ENCODE measurements at places on chromosomes 1 and 21.

DNA sequence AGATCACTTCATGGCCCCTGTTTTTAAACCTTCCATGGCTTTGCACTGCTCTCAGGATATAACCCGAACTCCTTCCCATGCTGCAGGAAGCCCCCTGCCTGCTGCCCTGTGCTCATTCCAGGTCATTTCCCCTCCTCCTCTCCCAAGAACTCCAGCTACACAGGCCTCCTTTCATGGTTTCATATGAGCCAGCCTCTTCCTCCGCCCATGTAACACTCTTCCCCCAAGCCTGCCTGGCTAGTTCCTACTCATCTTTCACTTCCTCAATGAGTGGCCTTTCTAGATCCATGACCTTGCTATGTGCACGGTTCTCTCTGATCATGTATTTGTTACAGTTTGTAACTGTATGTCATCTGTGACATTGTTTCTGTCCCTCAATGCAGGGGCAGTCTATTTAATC is 3.1 kb upstream of the NCF2 start:
- peak; percentile 52 for DNase-seq

- no peak for DNase-seq
Measured at GRCh38 chr1:110286564-110286963, 52.6 kb upstream of the RBM15 start.

- DNase-seq = no peak
Measured at GRCh38 chr1:199297887-199298286, 659.0 kb downstream of the PTPRC start.

DNA sequence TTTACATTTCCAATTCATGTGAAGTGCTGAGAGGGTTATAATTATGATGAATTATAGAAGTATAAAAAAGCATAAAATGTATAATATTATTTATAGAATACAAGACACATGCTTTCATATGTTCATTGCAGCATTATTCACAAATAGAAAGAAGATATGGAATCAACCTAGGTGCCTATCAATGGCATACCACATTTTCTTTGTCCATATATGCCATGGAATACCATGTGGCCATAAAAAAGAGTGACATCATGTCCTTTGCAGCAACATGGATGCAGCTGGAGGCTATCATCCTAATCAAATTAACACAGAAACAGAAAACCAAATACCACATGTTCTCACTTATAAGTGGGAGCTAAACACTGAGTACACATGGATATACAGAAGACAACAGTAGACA is 85.1 kb upstream of the C1orf105 start:
- no peak for DNase-seq

DNA sequence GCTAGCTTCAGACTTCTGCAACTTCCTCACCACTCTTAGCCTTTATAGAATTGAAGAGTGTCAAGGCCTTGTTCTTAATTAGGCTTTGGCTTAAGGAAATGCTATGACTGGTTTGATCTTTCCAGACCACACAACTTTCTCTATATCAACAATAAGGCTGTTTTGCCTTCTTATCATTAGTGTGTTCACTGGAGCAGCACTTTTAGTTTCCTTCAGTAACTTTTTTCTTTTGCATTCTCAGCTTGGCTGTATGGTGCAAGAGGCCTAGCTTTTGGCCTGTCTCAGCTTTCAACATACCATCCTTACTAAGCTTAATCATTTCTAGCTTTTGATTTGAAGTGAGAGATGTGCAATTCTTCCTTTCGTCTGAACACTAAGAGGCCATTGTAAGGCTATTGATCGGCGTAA is 8.6 kb downstream of the PRKACB start:
- no peak for DNase-seq

GRCh38 chr21:38804789-38805327 is 871 bp upstream of the ETS2 start:
- no peak for DNase-seq

- DNase-seq = no peak
Measured at GRCh38 chr1:245091818-245092637, 62.8 kb upstream of the KIF26B start.

DNA sequence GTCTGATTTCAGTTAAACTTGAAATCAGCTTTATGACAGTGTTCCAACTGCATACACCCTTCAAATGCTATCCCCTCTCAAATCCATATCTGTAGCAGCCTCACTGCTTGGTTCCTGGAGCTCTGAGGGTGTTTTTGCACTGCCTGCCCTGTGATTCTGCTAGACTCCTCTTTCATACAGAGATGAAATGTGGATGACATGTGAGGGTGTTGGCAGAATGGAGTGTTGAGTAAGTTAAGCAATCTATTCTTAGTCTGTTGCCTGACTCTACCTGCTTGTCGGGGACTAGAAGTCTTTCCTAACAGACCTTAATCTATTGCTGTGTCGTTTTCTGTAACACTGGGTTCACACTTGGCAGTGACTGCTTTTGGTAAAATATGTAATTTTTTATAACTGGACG is 9.8 kb downstream of the IGSF5 start:
- no peak for DNase-seq

DNA sequence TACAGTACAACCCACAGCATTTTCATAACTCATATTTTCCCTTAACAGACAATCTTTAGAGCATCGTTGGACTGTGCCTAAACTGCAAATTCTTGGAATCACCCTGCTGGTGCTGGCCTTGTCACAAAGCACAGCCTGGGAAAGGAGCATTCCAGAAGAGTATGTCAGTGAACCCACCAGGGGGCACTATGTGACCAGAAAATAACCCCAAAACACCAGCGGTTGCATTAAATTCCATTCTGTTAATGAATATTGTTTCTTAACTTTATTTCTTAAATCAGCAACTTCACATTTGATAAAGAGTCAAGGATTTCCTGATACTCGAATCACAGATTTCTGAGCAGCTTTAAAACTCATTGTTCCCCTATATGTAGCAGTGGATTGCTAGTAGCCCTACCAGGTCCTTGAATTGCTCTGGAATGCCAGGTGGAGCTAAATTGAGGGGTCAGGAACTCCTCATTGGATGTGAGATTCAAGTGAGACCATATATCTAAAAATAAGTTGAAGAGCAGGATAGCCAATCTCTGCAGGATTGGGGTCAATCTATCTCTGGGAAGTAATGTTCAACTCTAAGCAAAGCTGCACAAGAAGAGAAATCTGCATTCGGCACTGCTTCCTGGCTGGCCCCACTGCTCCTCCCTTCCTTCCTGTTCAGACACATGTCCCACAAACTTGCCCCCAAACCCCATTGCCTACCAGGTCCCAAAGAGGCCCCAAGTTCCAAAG is 12.7 kb upstream of the RAB4A start:
- DNase-seq = peak; percentile 58

- DNase-seq = no peak
Measured at GRCh38 chr1:212269306-212269705, 15.9 kb upstream of the PPP2R5A start.

- DNase-seq = no peak
Measured at GRCh38 chr1:235429143-235429542, 61.9 kb downstream of the TBCE start.

DNA sequence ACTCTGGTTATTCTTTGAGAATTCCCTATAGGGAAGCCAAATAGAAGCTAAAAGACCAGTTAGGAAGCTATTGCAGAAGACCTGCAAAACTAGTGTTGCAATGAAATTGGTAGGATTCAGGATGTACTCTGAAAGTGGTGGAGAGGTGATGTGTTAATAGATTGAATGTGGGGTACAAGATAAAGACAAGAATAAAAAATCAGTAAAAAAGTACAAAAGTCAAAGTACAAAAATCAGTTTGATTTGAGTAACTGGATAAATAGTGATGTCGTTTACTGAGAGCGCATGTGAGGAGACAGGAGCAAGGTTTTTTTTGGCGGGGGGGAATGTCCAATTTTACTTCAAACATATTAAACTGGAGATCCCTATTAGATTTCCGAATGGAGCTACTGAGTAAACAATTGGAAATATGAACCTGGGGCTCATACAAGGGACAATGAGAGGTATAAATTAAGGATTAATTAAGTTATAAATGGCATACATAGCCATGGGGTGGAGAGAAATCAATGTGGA is 2.5 kb upstream of the DCAF8 start:
- no peak for DNase-seq

DNA sequence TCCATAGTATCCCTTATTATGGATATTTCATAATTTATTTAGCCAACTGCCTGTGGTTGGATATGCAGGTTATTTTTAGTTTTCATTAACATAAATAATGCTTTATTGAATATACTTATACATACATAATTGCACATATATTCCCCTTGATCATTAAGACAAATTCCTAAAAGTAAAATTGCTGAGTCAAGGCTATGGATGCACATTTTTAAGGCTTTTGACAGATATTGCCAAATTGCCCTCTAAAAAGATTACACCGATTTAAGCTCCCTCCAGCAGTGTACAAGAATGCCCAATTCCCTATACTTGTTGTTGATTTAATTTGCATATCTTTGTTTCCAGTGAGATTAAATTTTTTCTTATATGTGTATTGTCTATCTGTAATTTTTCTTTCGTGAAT is 176.7 kb downstream of the C1orf94 start:
- no peak for DNase-seq

DNA sequence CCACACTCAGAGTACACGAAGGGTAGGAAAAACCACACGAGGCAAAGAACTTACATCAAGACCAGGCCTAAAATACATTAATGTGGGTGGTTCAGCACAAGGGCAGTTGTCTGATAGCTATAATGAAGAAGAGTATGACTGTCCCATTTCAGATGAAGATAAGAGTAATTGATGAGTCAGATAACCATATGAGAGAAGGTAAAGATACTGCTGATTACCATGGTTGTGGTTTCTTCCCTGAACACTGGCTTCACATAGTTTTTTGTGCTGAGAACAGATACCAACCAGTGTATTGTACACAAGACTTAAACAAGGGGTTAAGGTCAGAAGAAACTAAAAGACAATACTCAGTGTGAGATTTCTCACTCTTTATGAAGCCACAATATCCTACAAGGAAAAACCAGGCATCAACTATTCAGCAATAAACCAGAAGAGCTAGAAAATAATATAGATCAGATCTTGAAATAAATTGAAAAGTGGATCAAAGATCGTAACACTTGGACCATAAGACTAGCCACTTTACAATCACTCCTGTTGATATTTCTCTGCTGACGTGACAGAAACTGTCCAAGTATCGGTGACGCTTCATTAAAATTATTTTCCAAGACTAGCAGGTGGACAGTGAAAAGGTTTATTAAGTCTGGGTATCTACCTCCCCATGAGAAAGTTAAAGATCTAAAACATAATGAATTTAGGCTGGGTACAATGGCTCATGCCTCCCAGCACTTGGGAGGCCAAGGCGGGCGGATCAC is 28.6 kb downstream of the PUM1 start:
- DNase-seq = no peak

- DNase-seq = no peak
Measured at GRCh38 chr21:34351786-34352241, 12.0 kb upstream of the KCNE2 start.
